NCI-H2029 treated with DMSO at 0.1 percent for 48 hours (cell line): ENCODE measurements at places on chromosomes 12 and 14.

GRCh38 chr12:127293507-127294310 is 973.3 kb upstream of the TMEM132C start:
- DNase-seq = peak; percentile 20

DNA sequence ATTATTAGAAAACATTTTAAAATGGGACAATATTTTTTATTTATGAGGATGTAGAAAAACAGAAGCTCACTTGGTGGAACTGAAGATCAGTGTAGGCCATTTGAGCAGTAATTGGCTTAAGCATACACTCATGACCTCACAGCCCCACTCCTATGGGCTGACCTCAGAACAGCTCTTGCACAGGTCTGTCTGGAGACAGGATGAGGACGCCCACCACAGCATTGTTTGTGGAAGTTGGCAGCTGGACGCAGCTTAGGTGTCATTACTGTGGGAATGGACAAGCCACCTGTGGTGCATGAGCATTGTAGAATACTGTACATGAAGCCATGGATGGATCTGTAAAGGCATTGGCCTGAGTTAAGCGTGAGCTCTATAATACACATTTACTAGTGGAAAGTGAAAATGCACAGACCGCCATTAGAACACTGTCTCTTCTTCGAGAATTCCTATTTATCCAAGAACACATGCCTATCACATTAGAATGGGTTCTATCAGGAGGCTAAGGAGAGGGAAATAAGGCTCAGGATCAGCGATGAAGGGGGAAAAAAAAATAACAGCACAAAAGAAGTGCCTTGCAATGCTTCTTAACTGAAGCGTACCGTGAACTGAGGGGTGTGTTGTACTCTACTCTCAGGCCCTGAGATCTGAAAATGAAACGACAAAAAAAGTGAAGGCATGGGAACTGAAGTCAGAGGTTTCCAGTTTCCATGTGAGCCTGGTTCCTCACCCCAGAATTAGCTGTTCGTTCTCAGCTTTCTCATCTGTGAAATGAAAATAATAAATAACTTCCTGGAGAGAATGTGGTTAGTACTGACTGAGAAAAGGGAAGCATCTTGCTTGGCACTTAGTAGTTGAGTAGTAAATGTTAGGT is 33.6 kb downstream of the KCNA1 start:
- no peak for DNase-seq

GRCh38 chr14:67881225-67881624 is 61.6 kb downstream of the RAD51B start:
- no peak for DNase-seq

- DNase-seq = no peak
These were observed 73.8 kb downstream of the ACTN1 start for GRCh38 chr14:68905107-68905895.

DNA sequence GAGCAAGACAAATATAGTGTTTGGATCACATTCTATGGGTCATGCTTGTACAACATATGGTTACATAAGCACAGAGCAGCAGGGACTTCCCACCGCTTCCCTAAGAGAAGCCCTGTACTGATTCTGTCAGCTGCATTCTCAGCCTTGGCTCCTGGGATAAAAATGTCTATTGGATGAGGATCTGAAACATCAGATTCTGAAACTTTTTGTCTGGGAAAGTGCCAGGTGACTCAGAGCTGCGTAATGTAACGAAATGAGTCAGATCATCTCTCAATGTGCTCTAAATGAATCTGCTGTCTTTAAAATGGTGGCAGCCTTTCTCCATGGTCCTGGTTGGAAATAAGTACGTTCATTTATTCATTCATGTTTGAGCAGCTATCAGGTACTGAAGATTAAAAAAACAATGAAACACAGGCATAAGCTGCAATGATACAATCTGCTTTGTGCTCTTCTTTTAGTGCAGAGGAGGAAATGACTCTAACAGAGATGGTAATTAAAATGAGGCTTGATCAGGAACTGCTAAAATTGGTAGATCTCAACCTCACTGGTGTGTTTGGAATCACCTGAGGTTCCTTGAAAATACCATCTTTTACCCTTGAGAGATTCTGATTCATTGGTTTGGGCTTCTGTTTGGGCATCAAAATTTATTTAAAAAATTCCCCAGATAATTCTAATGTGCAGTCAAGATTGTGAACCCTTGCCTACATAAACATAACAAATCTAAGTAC is 99.1 kb upstream of the NAP1L1 start:
- no peak for DNase-seq

- DNase-seq = no peak
These were observed 1.6 kb upstream of the PACS2 start for GRCh38 chr14:105312973-105313372.

DNA sequence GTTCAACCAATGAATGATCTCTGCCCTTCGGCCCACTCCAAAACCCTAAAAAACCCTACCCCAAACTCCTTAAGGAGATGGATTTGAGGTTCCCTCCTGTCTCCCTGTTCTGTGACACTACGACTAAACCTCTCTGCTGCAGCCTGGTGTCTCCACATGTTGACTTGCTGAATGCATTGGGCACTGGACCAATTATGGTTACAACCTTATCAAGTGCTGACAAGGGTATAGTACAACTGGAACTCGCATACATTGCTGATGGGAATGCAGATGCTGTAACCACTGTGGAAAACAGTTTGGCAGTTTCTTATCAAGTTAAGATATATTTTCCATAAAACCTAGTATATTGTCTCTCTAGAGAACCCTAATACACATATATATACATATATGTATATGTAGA is 6.3 kb upstream of the DICER1 start:
- DNase-seq = no peak

- peak; percentile 52 for DNase-seq
These were observed 224.6 kb upstream of the CRY1 start for GRCh38 chr12:107317751-107318555.
